ENCODE measurements at places on chromosomes 2 and 18. TPM values are rescaled to one million over a fixed set of nuclear protein-coding genes. Genes with fewer than 3 reads are reported as not detected.

Gene C2orf15
- total RNA-seq: 0.32 TPM

- DNase-seq: no peak
Observed at GRCh38 chr2:241014764-241015163, 16.3 kb downstream of the SNED1 start.

DNA sequence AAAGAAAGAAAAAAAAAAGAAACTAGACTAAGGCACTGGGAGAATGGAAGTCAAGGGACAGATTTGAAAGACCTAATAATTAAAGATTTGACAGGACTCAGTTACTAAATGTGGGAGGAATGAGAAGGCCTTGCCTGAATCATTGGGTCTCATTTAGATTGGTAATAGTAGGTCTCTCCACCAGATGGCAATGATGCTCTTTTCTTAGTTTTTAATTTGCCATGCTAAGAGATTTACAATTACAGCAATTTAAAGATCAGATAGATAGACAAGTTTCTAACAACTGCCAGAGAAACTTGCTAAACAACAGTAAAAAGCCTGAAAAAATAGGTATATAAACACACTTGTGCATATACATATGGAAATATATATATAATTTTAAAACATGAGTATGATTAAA is 153.0 kb downstream of the TMEM247 start:
- no peak for DNase-seq

- DNase-seq: no peak
Observed at GRCh38 chr2:179911569-179911968, 50.2 kb upstream of the ZNF385B start.

- no peak for DNase-seq
Observed at GRCh38 chr2:121387591-121388325, 102.8 kb upstream of the TFCP2L1 start.

GRCh38 chr18:3037423-3037915 is 24.5 kb upstream of the LPIN2 start:
- DNase-seq: no peak

DNA sequence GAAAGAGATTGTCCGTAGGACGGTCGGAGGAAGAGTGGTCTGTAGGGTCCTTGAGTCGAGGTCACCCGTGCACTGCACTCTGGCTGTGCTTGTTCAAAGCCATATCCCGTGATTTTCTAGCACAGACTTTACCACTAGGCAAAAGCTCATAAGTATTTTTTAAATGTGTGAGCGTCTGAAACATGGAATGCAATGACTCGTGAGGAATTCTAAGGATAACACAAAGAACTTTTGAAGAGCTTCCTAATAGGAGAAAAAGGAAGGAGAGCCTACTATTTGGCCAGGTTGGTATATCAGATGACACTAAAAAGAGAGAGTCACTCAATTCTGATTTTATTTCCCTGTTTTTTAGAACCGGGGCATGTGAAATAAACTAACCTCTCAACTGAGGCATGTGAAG is 68.3 kb downstream of the CD28 start:
- no peak for DNase-seq

DNA sequence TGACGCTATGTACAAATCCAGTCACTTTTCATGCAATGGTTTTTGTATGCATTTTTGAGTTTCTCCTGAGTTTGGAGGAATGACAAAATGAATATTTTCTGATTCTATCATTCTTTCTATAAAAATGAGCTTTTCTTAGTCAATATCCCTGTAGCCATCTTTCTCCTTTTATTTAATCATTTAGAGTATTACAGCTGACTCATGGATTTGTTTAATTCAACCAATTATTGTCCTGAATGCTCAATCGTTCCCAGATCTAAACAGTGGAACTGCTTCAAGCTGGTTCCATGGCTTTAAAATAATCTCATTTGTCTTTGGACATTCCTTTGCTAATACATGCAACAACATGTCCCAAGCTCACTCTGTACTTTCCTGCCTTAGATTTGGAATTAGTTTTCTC is 368.8 kb downstream of the ADCYAP1 start:
- no peak for DNase-seq

GRCh38 chr18:10299643-10300042 is 154.8 kb upstream of the APCDD1 start:
- no peak for DNase-seq

- no peak for DNase-seq
Observed at GRCh38 chr18:24103320-24104021, 35.4 kb upstream of the CABYR start.

DNA sequence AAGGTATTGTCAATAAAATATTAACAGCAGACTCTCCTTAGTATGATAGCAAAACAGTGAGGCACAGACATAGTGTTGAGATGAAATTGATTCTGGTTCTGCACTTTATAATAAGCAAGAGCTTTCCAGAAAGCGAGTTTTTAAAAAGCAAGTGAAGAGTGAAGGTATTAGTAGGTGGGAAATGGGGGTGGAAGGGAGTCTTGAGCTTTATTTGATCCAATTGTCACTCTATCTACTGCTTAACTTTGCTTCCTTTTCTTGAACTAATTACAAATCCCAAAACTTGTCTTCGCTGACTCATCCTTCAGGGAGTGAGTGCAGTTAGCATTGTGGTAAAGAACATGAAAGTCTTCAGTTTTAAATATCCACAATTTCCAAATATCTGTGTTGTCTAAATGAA is 120.6 kb upstream of the BOD1L2 start:
- no peak for DNase-seq

DNA sequence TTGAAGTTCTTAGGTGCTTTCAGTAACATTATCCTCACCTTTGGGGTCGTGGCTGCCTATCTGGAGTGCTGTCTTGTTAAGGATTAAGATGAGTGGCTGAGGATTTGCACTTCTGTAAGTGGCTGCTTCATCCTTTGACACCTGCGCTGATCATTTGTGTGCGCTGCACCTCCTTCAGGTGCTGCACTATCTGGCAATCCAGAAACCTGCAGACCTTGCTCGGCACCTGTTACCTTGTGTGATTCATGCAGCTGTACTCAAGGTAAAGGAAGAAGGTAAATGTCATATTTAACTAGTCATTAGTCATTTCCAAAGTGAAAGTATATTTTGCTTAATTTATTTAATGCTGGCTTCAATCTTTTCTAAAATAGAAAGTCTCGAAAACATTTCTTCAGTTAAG is 110.3 kb downstream of the RAB3GAP1 start:
- DNase-seq: no peak
